ENCODE measurements at places on chromosomes 5 and 9.

GRCh38 chr5:112697833-112698232 lies 39.9 kb upstream of the APC start:
- no peak for DNase-seq

- DNase-seq: no peak
These were observed 8.6 kb downstream of the GCNT4 start for GRCh38 chr5:75043633-75044264.

- DNase-seq: no peak
These were observed 284.9 kb upstream of the IRX1 start for GRCh38 chr5:3310541-3311261.

- no peak for DNase-seq
These were observed 318.3 kb upstream of the ITGA1 start for GRCh38 chr5:52469420-52469819.

DNA sequence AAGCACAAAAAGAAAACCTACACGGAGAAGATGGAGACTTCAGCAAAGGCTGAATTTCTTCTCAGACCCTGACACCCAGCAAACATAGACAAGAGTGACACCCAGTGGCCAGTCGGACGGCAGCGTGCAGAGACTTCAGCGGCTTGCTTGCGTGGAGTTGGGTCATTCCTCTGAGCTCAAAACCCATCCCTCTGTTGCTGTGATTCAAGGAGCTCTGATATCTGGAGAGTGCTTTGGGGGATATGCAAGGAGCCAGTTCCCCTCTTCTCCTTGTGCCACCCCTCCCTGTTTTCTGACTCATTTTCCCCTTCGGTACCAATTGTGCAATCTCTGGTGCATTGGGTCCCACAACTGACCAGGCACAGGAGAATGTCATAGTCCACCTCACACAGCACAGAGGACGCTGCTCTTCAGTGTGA lies 27.5 kb downstream of the SH3TC2 start:
- peak; percentile 49 for DNase-seq

DNA sequence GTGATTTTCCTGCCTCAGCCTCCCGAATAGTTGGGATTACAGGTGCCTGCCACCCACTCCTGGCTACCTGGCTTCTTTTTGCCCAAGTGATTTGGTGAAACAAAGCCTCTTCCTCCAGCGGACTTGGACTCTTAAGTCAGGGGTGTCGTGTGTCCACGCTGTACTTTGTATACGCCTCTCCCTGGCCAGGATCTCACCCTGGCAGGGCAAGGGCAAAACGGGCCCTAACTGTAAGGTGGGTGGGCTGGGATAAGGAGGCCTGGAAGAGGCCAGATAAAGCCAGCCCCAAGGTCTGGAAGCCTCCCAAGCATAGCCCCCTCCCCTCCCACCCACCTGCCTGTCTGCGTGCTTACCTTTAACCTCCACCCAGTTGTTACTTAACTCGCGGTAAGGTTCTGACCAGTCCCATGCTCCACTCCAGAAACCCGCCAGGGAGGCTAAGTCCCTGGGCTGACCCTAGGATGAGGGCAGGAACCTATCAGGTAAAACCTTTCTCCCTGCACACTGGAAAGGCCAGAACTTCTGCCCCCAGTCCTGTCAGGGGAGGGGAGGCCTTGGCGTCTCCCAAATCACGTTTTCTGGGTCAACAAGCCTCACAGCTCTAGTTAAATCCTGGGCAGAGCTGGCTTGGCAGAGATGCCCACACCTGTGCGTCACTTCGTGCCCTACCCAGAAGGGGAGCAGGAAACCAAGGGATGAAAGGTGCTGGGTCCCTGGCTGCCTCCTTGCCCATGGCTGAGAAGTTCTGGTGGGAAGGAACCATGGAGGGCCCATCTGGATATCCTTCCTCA lies 8.4 kb downstream of the CDK9 start:
- DNase-seq: no peak

DNA sequence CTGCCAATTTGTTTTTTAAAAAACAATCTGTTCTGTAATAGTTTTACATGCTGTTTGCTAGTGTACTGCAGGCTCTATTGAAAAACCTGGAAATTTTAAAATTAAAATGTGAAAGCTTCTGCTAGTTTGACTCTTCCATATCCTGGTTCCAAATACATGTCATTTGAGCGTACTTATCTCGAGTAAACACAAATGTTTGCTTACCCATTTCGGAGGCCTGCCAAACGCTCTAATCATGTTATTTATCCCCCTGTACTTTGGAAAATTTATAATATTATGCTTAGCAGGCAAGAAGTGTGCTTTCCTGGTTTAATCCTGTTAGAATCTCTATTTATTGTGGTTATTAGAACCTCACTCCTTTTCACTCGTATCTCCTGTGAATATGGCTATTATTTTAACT lies 476.8 kb upstream of the CYLC2 start:
- DNase-seq: no peak

DNA sequence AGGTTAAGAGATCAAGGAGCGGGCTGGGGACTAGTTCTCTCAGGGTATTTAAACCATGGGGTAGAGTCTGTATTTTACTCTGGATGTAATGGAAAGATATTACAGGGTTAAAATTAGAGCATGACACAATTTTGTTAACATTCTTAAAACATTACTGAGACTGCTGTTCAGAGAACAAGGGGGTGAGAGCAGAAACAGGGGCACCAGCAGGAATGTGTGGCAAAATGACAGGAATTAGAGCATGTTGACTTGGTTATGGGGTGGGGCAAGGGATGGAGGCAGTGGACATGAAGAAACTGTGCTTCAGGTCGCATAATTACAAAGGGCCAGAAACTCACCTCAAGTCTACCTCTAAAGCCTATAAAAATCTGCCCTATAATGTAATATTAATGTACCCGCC lies 75.0 kb downstream of the TMEM232 start:
- no peak for DNase-seq

GRCh38 chr5:178532236-178532635 lies 58.0 kb downstream of the COL23A1 start:
- DNase-seq: no peak

GRCh38 chr9:131279863-131280570 lies 3.7 kb upstream of the FAM78A start:
- no peak for DNase-seq

- DNase-seq: no peak
These were observed 1.7 kb upstream of the GLT6D1 start for GRCh38 chr9:135641047-135641446.

DNA sequence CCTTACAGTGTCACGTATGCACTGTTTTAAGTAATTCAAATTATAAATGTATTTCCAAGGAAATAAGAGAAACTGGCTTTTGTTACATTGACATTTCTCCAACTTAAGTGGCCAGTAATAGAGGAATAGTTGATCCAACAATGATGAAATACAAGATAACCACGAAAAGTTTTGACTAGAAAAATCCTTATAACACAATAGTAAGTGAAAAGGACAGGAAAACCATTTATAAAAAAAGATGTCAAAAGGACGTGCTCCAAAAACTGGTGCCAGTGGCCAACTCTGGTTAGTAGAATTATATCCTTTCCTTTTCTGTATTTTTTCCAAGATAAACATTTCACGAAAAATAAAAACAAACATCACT lies 210.9 kb downstream of the GAPVD1 start:
- DNase-seq: no peak

DNA sequence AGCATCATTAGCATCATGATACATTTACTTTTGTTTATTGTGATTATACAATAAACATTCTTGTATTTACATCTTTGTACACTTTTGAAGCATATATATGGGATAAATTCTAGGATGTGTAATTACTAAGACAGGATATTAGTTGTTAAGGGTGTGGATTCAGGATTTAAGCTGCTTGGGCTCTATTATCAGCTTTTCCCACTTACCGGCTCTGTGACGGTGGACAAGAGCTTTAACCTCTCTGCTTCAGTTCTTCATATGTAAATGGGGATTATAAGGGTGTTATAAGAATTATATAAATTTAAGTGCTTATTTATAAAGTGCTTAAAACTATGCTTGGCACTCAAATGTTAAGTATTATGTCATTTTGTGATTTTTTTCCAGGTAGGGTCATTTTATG lies 131.1 kb downstream of the FER start:
- DNase-seq: no peak

DNA sequence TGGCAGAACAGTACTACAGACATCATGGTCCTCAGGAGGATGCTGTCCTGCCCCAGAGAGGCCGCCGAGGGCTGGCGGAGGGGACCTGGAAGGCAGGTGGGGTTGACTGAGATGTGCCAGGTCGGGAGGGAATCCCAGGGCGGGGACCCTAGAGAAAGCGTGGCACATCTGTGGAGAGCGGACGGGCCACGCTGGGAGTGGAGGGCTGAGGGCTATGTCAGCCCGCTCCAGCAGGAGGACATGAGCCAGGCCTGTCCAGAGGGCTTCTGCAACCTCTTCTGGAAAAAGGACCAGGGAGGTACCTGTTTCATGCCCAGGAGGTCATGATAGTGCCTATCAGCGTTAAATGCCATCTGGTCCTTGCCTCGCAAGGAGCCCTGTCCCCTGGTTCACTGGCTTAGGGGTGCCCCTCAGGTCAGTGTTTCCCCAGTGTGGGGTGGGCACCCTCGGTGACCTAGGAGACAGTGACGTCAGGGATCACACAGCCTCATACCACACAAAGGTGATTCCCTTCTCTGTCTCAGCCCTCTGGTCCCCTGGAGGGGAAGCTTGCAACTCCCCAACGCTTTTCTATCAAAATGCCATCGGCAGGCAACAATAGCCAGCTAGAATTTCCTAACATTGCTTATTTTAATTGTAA lies 103.6 kb upstream of the IER5L start:
- no peak for DNase-seq

- DNase-seq: no peak
These were observed 1729.7 kb upstream of the WWC1 start for GRCh38 chr5:166561759-166562158.

GRCh38 chr5:45737153-45737552 lies 41.0 kb upstream of the HCN1 start:
- no peak for DNase-seq

DNA sequence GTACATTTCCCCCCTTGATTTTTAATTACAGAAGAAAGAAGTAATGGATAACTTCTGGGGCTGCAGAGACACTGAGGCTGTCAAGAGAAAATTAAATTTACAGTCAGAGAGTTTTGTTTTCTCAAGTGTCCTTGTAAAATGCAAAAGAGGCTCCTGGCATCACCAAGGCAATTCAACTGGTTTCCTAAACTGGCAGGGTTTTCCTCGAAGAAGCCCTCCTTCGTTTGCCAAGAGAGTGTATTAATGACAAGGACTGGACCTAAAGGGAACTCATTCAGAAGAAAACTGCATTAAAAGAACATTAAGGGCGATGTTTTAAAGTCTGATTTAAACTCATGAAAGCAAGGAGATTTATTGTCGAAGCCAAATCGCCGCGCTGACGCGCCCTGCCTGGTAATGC lies 476.9 kb downstream of the ZSWIM6 start:
- DNase-seq: no peak

DNA sequence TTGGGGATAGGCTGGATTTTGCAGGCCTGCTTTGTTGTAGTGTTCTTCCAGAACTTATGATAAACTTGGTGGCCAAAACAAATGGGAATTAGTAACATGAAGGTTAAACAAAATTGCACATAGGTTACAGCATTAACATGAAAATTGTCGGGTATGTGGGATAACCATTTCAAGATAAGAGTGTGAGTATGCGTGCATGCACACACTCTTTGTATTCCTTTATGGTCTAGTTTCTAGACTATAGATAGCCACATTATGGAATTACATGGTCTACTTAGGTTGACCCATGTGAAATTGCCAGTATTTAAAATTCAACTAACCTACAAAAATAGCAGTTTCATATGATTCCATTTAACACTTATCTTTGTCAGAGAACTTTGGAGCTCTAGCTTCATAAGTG lies 1.4 kb downstream of the HMGCR start:
- no peak for DNase-seq

DNA sequence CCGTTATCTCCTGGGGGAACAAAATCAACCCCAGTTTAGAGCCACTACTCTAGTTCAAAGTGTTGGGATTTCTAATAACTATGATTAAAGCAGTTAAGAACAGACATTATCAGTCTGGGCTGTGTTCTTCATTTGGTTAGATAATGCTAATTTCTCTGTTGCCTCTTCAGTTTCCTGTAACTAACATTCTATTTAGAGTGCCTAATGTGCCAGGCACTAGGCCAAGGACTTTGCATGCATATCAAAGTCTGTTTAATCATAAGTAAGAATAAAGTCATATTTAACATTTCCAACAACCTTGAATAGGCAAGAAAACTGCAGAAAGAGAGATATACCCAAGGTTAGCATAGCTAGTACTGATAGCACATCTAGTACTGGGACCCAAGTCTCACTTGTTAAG lies 68.4 kb downstream of the TNPO1 start:
- no peak for DNase-seq

GRCh38 chr5:147869112-147869511 lies 9.4 kb upstream of the SCGB3A2 start:
- no peak for DNase-seq

GRCh38 chr5:173035904-173036707 lies 20.0 kb upstream of the CREBRF start:
- DNase-seq: no peak

DNA sequence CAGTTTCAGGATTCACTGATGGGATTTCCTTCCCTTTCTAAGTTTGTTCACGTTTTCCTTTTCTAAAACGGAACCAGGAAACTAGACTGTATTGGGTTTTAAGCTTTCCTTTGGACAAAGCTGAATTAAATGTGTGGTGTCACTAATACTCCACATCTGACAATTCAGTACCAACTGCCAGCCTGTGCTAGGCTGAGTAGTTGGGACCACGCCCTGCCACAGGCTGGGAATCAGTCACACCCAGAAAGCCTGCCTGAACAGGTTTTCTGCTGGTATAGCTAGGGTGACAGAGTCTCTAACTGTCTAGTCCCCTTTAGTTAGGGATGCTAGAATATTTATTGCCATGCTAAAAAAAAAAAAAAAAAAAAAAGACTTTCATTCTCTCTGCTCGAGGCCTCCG lies 15.6 kb downstream of the SPACA9 start:
- DNase-seq: no peak

DNA sequence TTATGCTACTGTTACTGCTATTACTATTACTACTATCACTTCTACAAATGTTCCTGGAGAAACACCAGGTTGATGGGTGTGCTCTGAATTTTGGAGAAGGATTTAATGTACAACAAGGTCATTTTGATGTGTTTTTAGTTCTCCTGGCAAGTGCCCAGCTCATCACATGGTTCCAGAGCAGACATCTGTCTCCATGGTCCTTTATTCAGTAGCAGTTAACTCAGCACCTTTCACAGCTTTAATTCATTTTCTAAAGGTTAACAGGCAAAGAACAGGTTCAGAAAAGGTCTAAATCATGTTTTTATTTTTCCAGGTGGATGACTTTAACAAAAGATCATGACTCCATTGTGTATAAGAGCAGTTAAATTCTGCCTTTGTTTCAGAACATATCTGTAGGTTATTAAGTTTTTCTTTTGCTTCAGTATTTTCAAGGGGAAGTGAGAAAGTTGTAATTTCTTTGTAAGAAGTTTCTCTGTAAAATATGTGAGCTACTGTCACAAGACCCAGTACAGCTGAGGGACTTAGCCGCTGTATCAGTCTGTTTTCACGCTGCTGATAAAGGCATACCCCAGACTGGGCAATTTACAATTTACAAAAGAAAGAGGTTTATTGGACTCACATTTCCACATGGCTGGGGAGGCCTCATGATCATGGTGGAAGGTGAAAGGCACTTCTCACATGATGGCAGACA lies 41.9 kb downstream of the MTRR start:
- no peak for DNase-seq

Data from stimulated activated CD4-positive, alpha-beta T cell treated with anti-CD3 and anti-CD28 coated beads, Interleukin-1b, Interleukin-23, amount 100 ng/mL, for 4 hours (primary cell).